T1000 (cell line): ENCODE measurements at places on chromosomes 7 and 10.

GRCh38 chr10:71268247-71268691, 50.8 kb upstream of the SLC29A3 start:
- DNase-seq, result no peak

DNA sequence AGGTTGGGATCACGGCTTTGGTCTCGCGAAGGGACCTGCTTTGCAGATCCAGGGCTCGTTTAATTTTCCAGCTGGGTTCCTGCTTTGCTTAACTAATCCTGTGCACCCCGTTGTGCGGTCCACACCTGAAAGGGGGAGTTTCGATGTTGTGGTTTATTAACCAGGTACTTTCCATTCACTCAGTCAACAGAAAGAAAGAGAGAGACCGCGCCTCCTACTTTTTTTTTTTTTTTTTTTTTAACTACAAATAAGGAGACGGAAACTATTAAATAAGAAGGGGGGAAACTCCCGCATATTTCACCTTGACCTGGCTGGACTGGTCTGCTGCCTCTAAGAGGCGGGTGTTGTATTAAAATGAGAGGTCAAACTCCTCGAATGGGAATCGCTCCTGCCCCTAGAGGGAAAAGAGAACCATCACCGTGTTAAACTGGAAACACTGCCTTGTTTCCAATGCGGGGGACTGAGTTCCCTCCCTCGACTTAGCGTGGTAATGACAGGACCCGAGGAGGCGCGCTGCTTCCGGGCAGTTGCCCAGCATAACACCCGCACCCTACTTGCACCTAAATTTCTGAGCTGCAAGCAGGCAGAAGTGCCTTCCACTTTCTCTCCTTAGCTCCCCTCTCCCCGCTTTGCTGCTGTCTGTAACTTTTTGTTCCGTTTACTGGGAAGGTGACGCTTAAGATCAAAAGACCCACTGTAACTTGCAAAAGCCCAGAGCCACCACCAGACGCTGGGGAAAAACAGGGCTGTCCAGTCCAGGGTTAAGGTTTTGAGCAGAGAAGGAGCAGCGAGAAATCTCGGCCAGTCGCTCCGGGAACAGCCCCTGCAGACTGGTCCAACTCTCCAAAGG, 1.1 kb upstream of the ITGB8 start:
- DNase-seq, result no peak

GRCh38 chr7:94514140-94514889, 4.7 kb downstream of the CASD1 start:
- DNase-seq, result no peak

DNA sequence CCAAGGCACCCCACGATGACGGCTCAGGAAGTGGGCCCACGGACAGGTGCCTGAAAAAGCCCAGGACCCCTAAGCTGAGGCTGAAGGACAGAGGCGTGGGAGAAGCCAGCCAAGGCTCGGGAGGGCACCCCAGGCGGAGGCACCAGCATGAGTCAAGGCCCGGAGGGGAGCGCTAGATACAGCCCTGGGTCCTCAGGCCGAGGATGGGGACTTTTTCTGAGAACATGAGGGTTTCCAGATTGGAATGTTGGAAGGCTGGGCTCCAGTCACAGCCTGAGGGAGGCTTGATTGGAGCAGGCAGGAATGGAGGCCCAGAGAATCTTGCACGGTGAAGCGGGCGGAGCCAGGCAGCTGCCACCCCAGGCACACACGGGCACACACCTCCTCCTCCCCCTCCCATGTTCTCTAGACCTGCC, 19.0 kb upstream of the ELFN1 start:
- DNase-seq, result no peak

DNA sequence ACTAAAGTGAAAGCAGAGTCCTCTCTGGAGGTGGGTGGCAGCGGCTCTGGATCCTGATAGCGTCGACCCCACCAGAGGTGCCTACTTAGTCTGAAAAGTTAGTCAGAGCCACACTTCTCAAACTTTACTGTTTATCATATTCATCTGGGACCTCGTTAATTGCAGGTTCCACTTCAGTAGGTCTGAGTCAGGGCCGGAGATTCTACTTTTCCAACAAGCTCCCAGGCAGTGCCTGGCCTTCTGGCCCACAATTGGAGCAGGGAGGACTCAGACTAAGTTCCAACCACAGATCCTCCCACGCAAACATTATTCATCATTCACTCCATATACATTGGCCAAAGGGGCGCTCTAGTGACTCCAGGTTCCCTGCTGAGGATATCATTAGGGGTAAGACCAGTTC, 78.1 kb downstream of the VSTM4 start:
- DNase-seq, result no peak

GRCh38 chr10:24701447-24701846, 22.2 kb downstream of the ARHGAP21 start:
- no peak for DNase-seq

GRCh38 chr7:14258861-14259260, 269.4 kb upstream of the ETV1 start:
- DNase-seq, result no peak

- DNase-seq, result no peak
Measured at GRCh38 chr10:64546073-64546472, 1024.9 kb downstream of the REEP3 start.

GRCh38 chr7:94656925-94657731, 1.2 kb upstream of the SGCE start:
- no peak for DNase-seq

DNA sequence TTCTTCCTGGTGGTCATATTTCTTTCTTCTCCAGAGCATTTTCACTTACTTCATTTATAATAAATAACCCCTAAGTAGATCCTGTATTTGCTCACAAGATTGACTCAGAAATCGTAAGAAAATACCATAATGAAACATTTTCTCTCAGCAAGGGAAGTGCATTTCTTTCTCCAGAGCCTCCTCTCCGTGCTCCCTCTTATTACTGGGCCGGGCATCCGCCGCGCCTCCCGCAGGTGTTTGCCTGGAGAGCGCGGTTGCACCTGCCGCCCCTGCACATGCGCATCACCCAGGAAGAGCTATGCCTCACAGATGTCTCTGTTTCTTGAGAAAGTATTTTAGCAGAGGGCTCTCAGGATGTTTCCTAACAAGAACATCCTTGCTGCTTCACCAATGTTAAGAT, 509.2 kb downstream of the TCERG1L start:
- DNase-seq, result no peak

GRCh38 chr7:4056552-4057288, 625.4 kb upstream of the FOXK1 start:
- no peak for DNase-seq

GRCh38 chr7:117997862-117998825, 124.9 kb upstream of the CTTNBP2 start:
- no peak for DNase-seq

DNA sequence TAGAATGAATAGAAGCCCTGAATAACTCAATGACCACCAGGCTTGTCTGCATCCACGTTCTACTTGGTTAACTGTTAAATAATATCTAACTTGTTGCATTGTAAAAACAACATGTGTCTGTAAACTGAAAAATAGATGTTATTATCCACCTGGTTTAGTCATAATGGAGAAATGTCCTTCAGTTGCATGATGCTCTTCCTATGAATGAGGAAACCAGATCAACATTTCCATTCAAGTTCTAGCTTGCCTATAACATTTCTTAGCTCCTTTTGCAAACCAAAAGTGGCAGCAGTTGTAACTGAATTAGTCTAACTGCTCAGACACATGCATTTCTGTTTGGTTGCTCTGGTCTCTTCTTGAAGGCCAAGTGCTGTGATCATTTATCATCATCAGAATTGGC, 62.9 kb upstream of the BET1 start:
- no peak for DNase-seq

- DNase-seq, result no peak
Measured at GRCh38 chr10:101013365-101013825, 13.8 kb downstream of the LZTS2 start.

DNA sequence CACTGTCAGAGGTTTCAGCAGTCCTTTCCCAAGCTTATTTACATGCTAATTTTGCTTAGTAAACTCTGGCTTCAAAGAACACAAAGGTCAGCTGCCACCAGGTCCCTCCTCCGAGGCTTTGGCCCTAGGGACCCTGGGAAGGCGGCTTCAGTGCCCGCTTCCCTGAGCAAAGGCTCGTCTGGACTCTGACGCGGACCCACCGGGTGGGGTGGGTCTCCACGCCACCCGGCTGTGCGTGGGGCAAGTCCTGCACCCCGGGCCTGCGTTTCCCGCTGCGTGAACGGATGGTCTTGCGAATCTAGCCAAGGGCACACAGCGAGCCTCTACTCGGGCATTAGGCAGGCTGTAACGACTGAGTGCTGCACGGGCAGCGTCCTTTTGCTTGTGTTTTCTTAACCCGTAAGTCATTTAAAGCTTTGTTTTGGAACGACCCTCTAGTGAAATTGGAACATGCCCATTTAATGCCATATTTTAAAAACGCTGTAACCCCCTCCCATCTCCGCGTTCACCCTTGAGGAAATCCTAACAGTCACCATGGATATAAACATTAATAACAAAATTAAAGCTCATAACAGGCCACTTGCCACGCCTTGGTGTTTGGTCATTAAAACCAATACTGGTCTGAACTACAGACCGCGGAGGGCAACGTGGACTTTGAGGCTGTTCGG, 828 bp downstream of the BNIP3 start:
- DNase-seq, result no peak

DNA sequence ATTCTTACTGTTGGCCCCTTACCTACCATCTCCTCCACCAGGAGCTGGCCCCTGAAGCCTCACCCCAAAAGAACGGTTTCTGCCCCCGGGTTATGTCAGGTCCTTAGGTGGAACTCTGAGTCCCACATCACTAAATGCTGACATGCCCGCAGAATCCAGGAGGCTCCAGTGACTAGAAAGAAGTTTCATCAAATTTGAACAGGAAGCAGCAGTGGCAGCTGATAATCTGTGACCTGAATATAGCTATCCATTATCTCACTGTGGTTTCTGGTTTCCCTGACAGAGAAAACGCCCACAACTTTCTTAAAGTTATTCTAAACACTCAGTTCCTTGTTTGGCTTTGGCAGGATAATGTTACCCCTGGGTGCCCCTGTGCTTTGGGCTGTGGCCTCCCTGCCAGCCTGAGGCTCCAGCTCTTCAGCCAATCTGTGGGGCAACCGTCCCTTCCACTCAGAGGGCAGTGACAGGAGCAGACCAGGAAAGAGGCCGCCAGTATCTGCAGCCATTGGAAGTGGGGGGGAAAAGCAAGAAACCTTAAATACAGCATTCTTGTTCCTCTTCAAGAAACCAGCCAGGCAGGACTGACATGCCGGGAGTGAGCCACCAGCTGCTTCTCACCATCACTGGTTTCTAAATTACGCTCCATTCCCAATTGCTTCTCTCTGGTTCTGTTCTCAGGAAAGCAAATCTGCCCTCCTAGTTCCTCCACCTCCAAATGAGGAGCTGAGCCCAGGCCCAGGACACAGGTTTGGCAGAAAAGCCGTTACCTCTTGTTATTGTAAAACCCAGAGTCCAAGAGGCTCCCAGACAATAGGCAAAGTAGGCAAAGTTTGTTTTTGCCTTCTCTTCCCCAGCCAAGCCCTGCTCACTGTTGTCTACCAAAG, 41.2 kb upstream of the VCL start:
- no peak for DNase-seq

DNA sequence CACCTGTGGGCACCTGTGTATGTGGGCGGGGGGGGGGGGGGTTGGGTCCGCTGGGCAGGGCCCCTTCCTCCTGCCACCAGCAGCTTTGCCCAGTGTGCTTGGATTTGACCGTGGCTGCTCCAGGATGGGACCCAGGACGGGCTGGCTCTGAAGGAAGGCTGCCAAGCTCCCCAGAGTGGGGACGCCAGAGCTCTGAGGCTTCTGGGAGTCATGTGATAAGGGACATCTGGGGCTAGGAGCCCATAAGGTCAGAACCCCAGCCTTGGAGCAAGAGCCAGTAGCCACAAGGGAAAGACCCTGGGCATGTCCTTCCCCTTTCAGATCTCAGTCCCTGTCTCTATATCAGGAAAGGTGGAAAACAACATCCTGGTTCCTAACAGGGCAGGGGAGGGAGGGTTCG, 21.8 kb upstream of the AMZ1 start:
- DNase-seq, result no peak

DNA sequence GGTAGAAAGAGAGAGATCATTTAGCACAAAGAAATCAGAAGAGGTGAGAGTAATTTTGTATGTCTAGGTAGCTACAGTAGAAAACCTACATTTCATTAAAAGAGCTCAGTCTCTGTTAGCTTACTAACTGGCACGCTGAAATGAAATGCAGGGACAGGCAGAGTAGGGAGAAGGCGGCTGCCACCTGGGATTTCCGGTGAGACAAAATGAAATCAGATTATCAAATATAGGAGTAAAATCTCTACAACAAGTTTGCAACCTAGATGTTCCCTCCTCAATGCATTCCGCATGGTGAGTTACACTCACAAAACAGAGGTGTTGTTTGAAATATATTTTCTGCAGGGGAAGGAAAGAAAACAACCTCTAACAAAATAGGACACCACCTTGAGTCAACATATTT, 55.9 kb downstream of the VOPP1 start:
- DNase-seq, result no peak

DNA sequence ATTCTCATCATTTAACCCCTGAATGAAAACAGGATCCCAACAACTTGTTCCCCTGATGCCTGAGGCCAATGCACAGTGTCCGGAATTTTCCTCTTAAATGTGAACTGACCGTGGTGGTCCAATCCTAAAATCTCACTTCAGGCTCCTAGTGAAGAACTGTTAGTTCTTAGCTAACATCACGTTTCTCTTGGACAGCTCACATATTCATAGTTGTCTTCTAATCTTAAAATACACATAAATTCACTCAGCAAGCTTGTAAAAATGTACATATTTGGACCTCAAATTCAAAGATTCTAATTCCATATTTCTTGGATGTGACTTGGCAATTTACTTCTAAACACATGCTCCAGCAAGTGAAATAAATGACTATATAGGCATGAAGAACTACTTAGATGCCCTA, 297.2 kb downstream of the PCDH15 start:
- DNase-seq, result no peak

GRCh38 chr7:155457544-155458110, 302 bp upstream of the EN2 start:
- no peak for DNase-seq

DNA sequence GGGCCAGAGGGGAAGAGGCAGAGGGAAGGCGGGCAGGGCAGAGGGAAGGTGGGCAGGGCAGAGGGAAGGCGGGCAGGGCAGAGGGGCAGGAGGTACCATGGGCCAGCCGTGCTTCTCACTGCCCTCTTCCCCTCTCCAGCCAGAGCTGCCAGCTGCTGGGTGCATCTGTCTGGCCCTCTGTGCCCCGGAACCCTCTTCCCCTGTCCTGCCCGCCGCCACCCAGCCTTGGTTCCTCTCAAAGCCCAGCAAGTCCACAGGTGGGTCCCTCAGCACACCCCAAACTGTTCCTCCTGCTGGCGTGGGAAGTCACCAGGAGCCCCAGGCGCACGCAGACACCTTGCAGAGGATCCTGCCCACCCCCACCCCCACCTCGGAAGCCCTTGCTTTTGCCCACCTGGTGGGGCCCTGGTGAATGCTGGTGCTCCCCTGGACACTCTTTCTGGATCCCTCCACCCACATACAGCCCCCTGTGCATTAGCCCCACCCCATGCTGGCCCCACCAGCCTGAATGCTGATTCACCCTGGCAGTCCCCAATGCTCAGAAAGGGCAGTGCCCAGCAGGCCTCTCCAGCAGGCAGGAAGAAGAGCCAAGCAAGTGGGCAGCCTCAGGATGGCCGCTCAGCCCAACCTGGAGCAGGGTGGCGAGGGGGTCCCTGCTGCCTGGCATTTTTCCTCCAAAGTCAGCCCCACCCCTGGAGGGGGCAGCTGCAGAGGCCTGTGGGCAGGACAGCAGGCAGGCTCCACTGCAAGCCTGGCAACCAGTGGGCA, 1.9 kb upstream of the PWWP2B start:
- no peak for DNase-seq
